ENCODE measurements at places on chromosomes 1 and 21.
A peak's percentile ranks its signal among the peaks of the same experiment; 100 is the strongest.

GRCh38 chr1:19006837-19007271 lies 50.4 kb upstream of the IFFO2 start:
- DNase-seq: no peak

- no peak for DNase-seq
These were observed 1.2 kb downstream of the ITGA10 start for GRCh38 chr1:145908653-145909052.

GRCh38 chr1:65113298-65113697 lies 34.7 kb upstream of the AK4 start:
- DNase-seq: no peak

- no peak for DNase-seq
These were observed 68.8 kb upstream of the RBM34 start for GRCh38 chr1:235229868-235230267.

- no peak for DNase-seq
These were observed 83.1 kb upstream of the CTTNBP2NL start for GRCh38 chr1:112312879-112313278.

- DNase-seq: no peak
These were observed 141.0 kb downstream of the PBX1 start for GRCh38 chr1:164699815-164700491.

DNA sequence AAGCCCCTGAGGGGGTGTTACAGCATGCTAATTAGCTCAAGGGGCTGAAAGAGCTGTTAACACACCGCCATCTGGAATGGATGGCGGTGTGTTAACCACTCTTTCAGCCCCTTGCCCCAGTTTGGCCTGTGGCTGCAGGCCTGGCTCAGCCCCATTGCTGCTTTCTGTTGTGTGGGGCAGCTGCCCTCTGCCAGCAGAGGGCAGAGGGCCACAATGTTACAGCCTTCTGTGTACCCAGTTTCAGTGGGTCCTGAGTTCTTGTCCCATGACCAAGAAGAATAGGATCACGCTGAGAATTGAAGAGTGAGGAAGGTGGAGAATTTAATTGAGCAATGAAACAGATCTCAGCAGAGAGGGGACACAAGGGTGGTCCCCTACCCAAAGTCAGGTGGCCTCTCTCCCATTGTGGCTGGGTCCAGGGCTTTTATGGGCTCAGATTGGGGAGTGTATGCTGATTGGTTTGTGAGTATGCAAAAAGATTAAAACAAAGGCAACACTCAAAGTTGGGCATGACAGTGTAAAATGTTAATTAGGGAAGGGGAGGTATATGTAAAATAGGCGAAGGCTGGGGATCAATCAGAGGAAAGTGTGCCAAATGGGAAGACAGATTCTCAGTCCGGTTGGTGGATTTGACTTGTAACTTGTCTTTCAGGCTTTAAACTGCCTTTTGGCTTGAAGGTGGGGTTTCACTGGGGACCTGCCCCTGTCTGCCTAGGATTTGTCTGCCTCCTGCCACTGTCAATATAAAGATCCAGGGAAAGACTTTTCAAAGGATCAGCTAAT lies 142.2 kb downstream of the RABGAP1L start:
- DNase-seq: no peak

GRCh38 chr1:203796236-203796605 lies 798 bp downstream of the ZBED6 start:
- DNase-seq: peak; percentile 44

DNA sequence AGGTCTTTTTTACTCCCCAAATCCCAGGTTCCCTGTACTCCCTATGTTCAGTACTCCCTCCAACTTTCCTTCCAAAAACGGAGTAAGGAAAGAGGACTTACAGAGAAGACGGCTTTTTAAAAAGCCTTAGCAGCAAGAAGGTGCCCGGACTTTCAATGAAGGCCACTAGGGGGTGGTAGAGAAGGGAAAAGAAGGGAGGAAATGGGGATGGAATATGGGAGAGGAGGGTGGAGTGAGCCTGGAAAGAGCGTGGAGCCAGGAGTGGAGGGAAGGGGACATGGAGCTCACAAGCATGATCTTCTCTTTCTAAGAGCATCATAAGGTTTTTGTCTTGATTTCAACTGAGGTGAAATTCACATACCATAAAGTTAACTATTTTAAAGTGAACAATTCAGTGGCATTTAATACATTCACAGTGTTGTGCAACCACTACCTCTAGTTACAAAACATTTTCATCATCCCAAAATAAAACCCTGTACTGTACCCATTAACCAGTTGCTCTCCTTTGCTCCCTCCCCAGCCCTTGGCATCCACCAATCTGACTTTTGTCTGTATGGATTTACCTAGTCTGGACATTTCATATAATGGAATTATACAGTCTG lies 129.9 kb downstream of the ZNF281 start:
- DNase-seq: peak; percentile 17

GRCh38 chr21:45297329-45297728 lies 9.6 kb upstream of the POFUT2 start:
- no peak for DNase-seq

- no peak for DNase-seq
These were observed 4.1 kb upstream of the LSM10 start for GRCh38 chr1:36401602-36402503.

DNA sequence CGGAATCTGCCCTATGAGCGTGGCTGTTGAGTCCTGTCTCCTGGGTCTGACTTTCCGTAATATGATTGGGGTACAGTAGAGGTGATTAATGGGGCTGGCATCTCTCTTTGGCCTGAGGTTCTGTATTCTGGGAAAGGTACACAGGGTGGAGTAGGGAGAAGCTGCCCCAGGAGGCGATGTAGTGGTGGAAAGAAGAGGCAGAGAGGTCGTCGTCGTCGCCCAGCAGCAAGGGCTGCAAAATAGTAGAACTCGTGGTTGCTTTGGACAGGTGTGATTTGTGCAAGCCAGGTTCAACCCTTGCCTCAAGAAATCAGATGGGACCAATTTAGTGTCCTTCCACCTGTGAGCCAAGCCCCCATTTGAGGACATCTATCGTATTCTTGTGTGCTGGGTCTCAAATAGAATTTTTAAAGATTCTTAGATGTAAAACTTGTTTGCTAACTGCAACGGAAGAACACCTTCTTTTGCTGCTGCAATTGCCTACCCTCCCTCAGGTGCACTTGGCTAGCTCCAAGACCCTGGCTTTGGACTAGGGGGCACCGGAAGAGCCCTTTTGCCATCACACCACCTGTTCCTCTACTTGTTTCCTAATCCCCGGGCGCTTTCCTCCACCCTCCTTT lies 1.3 kb upstream of the HMGN2 start:
- DNase-seq: no peak

DNA sequence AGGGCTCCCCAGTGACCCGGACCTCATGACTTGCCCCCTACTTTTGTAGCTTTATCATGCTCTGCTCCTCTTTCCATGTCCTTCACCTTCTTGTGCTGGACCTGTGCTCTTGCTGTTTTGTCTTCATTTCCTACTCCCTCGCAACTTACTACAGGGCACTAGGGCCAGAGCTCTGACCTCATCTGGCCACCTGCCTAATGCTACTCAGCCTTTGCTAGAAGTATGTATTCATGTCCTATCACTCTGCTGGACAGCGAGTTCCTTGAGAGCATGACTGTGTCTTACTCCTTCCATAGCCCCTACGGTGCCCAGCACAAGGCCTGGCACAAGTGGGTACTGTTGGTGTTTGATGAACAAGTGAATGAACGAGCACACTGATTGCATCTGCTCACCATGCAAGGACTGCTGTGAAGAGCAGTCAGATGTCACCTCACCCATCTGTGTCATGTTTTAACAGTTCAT lies 1.9 kb downstream of the MTFR1L start:
- no peak for DNase-seq

GRCh38 chr1:200443860-200444259 lies 34.0 kb upstream of the ZNF281 start:
- DNase-seq: no peak

GRCh38 chr1:109963864-109964263 lies 20.7 kb upstream of the AHCYL1 start:
- DNase-seq: no peak

DNA sequence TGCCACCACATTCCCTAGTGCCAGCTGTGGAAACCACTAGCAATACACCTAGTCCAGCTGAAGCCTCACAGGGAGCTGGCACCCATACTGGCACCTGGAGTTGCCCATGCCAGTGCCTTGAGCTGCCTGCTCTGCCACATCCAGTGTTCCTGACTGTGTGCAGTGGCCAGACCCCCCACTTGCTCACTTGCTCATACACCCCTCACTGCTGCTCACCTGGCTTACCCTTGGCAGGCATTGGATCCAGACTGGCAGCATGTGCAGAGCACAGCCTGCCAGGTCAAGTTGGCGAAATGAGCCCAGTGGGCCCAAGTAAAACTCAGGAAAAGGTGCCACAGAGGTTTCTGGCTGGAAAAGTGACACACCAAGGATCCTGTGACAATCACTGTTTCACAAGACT lies 1618.6 kb upstream of the PRMT6 start:
- no peak for DNase-seq

GRCh38 chr1:223691121-223691520 lies 21.2 kb upstream of the CAPN2 start:
- no peak for DNase-seq

- DNase-seq: no peak
These were observed 183.5 kb upstream of the DPYD start for GRCh38 chr1:98104289-98104688.

- DNase-seq: no peak
These were observed 25.3 kb downstream of the SH3BP5L start for GRCh38 chr1:248800459-248800858.

- DNase-seq: no peak
These were observed 24.5 kb upstream of the POU2F1 start for GRCh38 chr1:167196166-167196565.

GRCh38 chr1:24992761-24993211 lies 62.7 kb upstream of the RUNX3 start:
- peak; percentile 49 for DNase-seq

DNA sequence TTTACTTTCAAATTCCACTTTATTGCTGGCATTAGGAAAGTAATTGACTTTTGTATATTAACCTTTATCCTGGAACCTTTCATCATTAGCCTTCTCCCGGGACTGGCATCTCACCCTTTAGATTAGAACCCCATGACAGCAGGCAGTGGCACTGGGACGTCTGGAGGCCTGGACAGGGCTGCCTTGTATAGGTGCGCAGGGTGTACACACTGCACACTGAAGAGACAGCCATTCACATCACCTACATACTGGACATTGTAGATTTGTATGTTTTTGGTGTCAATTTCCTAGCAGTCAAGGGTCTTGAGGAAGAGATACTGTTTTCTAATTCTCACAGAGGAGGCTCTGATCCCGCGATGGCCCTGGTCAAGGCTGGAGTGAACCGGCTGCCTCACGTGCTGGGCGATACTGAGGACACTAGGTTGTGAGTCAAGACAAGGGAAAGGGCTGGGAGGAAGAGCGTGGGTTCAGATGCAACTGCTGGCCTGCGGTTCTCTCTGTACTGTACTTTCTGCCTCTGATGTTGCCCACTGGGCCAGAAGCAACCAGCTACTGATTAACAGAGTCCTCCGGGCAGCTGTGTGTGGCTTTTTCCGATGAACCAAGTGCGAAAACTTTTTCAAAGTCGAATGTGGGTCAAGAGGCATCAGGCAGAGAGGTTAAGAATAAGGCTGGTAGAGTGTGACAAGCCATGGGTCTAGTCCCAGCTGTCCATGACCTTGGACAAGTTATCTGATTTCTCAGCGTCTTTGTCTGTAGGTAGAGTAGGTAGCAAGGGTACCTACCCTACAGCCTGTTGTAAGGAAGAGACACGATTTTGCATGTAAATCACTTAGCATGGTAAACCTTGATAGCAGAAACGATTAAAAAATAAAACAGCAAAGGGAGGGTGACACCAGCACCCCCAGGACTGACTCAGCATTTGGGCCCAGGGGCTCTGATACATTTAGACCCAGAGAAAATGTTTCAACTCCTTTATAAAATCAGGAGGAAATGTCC lies 38.2 kb upstream of the SLC25A33 start:
- no peak for DNase-seq
